Activated CD4-positive, alpha-beta T cell treated with anti-CD3 and anti-CD28 coated beads, Interleukin-2, amount 10 ng/mL, durations not matched to agents 24 days and 14 days (primary cell): ENCODE measurements at places on chromosomes 7 and 10.

- DNase-seq = no peak
These were observed 27.9 kb downstream of the CALML3 start for GRCh38 chr10:5552376-5553321.

DNA sequence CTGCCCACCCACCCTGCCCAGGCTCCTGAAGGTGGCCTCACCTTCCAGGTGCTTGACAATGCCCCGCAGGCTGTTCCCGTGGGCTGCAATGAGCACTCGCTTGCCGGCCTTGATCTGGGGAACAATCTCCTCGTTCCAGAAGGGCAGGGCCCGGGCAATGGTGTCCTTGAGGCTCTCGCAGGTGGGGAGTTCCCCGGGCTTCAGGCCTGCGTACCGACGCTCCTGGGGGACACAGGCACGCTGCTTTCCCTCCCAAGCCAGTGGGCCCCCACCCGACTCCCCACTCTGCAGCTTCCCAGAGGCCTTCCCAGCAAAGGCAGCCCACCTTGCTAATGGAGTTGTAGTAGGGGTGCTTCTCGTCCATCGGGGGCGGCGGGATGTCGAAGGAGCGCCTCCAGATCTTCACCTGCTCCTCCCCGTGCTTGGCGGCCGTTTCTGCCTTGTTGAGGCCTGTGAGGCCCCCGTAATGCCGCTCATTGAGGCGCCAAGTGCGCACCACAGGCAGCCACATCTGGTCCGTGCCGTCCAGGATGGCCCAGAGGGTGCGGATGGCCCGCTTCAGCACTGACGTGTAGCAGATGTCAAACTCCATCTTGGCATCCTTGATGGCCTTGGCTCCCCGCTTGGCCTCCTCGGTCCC, 456 bp downstream of the PGAM2 start:
- DNase-seq = no peak

DNA sequence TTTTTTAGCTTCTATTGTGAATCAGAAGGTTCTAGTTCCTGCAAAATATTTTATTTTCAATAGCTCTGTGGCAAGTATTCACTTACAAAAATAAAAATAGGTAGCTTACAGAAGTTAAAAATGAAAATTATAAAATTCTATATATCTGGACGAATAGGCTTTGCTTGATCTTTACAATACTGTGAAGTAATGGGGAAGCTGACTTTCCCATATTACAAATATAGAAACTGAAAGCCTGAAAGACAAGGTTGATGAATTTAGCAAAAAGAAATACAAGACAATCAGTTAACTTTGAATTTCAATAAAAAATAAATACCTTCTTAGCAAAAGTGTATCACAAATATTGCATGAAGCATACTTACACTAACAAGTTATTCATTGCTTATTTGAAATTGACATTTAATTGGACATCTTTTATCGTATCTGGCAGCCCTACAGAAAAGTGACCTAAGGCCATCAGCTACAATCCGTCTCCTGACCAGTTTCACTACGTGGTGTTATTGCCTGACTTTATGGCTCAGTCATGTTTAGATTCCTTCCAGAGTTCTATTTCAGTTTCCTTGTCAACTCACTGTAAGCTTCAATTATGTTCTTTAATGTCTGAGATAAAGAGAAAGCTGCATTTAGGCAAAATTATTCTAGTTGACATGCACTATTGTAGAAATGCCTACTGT, 310.5 kb upstream of the HGF start:
- DNase-seq = no peak

DNA sequence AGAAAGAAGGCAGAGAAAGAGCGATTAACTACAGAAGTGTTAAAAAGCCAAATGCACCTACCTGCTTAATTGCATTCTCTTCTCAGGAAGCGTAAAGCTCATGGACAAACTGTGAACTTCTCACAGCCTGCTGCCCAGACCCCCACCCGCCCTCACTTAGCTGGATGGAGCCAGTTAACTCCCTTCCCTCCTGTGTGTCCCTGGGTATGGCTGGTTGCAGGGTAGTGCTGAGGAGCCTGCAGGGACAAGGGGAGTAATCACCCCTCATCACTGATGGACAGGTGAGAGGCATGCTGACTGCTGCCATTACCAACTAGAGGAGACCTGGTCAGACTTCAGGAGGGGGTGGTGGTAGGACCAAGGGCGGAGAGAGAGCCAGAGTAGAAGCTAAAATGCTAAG, 37.5 kb downstream of the ENO4 start:
- no peak for DNase-seq

GRCh38 chr10:560314-560992, 129.0 kb downstream of the DIP2C start:
- DNase-seq = no peak

GRCh38 chr10:128281861-128282260, 155.6 kb upstream of the MKI67 start:
- DNase-seq = no peak

GRCh38 chr7:21355406-21355874, 72.4 kb upstream of the SP4 start:
- DNase-seq = peak; percentile 90

- no peak for DNase-seq
These were observed 611.6 kb upstream of the FZD8 start for GRCh38 chr10:36253731-36254130.

DNA sequence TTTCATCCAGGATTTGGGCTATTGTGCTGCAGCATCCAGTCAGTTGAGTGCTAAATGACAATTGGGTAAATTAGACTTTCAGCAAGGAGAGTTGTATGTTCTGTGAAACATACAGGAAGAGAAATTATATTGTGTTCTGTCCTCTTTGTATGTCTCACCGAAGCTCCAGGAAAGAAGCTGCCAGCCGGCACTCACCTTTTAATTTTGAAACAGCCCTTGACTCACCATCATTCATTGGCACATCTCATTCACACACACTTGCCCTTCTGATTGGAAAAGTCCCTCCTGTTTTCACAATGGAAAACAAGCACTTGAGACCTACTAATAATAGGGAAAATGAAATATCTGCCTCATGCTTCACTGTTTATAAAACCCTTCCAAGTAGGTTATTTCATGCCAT, 495.6 kb downstream of the RPS24 start:
- DNase-seq = no peak

GRCh38 chr7:69564454-69565417, 33.5 kb upstream of the AUTS2 start:
- DNase-seq = no peak

DNA sequence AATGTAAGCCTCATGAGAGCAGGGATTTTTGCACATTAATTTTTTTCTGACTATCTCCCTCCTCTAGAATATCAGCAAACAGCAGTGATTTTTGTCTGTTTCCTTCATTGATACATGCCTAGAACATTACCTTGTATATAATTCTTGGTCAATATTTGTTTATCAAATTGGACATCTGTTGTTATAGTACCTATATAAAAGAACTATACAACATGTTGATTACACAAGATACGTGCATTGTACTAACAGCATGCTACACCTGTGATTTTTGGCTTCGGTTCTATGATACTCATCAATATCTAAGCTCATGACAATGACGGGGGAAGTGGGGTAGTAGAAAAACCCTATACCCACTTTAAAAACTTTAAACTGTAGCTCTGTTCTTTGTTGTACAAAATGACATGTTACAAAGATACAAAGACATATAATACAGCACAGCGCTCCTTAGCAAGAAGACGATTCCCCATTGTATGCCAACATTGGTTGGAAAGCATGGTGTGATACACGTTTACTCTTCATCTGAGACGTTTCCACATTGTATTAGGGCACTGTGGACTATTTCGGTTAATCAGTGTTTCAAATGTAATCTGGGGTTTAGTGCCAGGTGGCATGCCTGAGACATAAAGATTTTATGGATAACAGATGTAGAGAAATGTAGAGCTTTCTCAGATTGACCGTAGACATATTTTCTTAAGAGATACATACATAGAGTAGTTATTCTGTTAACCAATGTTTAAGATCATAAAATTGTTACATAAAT, 70.5 kb upstream of the FOXP2 start:
- DNase-seq = no peak

DNA sequence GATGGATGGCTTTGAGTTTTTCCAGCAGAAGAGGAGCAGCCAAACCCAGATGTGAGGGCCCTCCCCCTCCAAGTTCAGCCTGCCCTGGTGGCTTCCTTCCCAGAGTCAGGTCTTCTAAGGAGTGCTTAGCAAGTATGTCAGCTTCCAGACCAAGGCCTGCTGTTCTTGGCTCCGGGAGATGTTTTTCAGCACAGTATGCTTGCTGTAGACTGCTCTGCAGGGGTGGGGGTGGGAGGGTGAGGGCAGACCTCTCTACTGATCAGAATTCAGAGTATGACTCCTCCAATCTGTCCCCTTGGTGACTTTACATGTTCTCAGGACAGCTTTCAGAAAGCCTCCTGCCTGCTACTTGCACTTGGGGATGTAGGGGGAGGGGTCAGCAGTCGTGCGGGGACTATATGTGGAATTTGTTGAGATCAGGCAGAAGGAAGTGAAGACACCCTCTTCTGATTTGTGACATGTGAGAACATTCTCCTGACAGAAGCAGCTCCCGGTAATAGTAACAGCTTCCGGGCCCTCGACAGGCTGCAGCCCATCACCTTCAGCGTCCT, 516.4 kb upstream of the ZMIZ1 start:
- DNase-seq = no peak

GRCh38 chr10:92691591-92692079, 1.9 kb downstream of the HHEX start:
- peak; percentile 64 for DNase-seq

DNA sequence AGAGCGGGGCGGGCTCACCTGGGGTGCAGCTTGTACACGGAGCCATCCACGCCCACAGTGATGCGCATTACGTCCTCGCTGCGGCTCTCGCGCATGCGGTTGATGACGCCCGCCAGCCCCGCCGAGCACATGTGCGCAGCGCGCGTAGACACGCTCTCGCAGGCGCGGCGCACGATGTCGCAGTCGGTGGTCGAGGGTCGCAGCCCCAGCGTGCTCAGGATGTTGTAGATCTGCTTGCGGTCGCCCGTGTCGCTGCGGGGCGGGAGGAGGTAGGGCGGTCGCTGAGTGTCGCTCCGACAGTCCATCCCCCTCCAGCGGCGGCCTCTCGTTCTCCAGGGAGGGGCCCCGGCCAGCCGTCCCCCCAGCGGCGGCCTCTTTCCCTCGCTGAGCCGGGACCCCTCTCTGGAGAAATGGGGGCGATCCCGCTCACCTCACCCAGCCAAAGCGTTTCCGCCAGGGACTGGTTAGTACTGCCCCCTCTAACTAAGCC, 4.4 kb upstream of the MYL7 start:
- DNase-seq = peak; percentile 83
